Tibial nerve (tissue), 4 donors: ENCODE measurements at places on chromosomes 12 and 14. TPM values are rescaled to one million over a fixed set of nuclear protein-coding genes. Genes with fewer than 3 reads are reported as not detected.

DNA sequence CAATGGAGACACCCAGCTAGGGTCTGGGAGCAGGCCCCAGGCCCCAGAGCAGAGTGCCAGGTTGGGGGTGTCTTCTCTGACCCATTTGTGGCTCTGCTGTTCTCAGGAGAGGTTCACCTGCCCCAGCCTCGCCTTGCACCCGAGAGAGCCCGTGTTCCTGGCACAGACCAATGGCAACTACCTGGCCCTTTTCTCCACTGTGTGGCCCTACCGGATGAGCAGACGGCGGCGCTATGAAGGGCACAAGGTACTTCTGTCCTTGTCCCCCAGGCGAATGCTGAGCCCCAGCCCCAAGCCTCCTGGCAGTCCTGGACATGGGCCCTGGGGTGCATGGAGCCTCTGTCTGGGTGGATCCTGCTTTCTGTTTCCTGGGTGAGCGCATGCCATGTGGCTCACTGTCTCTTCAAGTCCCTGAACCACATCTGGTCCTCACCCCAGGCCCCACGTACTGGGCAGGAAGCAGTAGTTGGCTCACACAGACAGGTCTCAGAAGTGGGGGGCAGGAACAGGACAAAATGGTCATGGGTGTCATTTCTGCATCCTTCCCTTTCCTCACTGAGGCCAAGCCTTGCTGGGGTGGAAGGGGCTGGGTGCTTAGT, 58.2 kb downstream of the BEGAIN start:
- no peak overlapping the region for H3K27ac ChIP-seq

GRCh38 chr12:116015525-116015924, 262.0 kb downstream of the MED13L start:
- no peaks in the 10 kb centered on the region for H3K36me3 ChIP-seq
- H3K4me3 ChIP-seq, result no peak overlapping the region
- no peaks in the 10 kb centered on the region for H3K4me1 ChIP-seq
- H3K27ac ChIP-seq, result no peak overlapping the region
- H3K27me3 ChIP-seq, result no peaks in the 10 kb centered on the region
- no peak for DNase-seq

MORN3 gene
- not detected for total RNA-seq

DNA sequence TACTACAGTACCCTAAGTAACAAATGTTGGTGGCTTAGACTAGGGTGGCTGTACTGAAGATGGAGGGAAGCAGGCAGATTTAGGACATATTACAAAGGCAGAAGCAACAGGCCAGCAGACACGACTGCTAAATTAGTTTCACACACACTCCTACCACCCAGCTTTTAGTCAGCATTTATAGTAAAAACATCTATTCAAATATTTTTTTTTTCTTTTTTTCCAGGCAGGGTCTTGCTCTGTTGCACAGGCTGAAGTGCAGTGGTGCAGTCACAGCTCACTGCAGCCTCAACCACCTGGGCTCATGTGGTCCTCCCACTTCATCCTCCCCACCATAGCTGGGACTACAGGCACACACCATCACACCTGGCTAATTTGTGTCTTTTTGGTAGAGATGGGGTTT, 72.9 kb downstream of the CDK17 start:
- no peaks in the 10 kb centered on the region for H3K27me3 ChIP-seq
- no peak overlapping the region for H3K27ac ChIP-seq
- H3K4me1 ChIP-seq, result no peaks in the 10 kb centered on the region
- no peaks in the 10 kb centered on the region for H3K36me3 ChIP-seq
- DNase-seq, result no peak

- no peak for DNase-seq
- H3K27me3 ChIP-seq, result no peaks in the 10 kb centered on the region
Observed at GRCh38 chr14:77897374-77897773, 97.5 kb downstream of the ADCK1 start.

- H3K4me3 ChIP-seq, result no peak overlapping the region
- H3K27ac ChIP-seq, result peak overlapping the region; percentile 40
- no peak for DNase-seq
- H3K27me3 ChIP-seq, result no peaks in the 10 kb centered on the region
- H3K36me3 ChIP-seq, result no peaks in the 10 kb centered on the region
- H3K4me1 ChIP-seq, result peaks cover 27% of the 10 kb centered on the region
Observed at GRCh38 chr14:55126932-55127459, 2.1 kb upstream of the LGALS3 start.

SUSD6 gene
- 59.6 TPM for total RNA-seq

DNA sequence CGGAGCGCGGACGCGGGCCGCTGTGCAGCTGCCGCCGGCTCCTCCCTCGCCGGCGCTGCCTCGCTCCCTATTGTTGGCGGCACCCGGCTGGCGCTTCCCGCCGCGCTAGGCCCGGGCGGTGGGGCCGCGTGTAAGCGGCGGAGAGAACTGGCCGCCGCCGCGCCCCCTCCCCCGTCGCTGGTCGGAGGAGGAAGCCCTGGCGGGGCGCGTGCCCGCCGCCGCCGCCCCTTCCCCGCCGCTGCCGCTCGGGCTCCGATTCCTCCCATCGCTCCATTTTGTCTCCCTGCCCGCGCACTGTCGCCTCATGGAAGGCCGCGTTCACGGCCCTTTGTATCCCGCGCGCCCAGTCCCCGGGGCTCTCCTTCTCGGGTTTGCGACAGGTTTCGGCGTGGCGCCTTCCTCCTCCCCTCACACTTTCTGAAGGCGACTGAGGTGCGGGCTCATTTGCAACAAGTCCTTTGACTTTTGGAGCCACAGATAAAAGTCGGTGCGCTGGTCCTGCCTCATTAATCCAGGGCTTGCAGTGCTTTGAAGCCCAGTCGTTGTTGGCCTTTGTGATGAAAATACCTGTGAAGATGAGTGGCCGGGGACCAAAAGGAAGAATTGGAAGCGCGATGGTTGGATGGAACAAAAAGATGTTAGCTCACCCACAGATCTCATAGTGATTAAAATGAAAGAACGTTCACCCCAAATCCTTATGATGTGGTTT, 707 bp downstream of the CPSF6 start:
- peak overlapping the region; percentile 90 for H3K27ac ChIP-seq
- H3K4me3 ChIP-seq, result peak overlapping the region; percentile 92
- peaks cover 50% of the 10 kb centered on the region for H3K4me1 ChIP-seq
- H3K27me3 ChIP-seq, result no peaks in the 10 kb centered on the region
- no peaks in the 10 kb centered on the region for H3K36me3 ChIP-seq

GRCh38 chr12:131853832-131854797, 25.9 kb downstream of the MMP17 start:
- peaks cover 17% of the 10 kb centered on the region for H3K27me3 ChIP-seq
- H3K4me1 ChIP-seq, result no peaks in the 10 kb centered on the region
- no peak overlapping the region for H3K27ac ChIP-seq
- H3K36me3 ChIP-seq, result no peaks in the 10 kb centered on the region

- H3K4me3 ChIP-seq, result no peak overlapping the region
- H3K27ac ChIP-seq, result no peak overlapping the region
- H3K36me3 ChIP-seq, result no peaks in the 10 kb centered on the region
- H3K27me3 ChIP-seq, result no peaks in the 10 kb centered on the region
Observed at GRCh38 chr12:113823016-113823415, 143.1 kb downstream of the RBM19 start.

SPRING1 gene
- total RNA-seq, result 13.9 TPM

DNA sequence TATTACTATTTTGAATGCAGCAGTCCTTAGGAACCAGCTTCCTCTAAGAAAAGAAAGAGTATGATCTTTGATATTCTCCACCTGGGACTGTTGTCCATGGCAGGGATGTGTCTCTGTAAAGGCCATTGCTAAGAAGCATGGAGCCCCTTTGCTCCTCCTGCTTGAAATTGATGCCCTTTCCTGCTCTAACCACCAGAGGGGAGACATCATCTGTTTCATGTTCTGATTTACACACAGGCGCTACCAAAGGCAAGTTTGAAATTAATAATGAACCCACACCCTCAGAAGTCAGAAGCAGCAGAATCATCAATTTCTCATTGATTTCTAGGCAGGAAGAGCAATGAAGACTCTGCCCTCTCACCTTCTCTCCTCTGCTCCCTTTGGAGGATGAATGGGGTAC, 253.8 kb downstream of the RMST start:
- no peaks in the 10 kb centered on the region for H3K27me3 ChIP-seq
- H3K27ac ChIP-seq, result no peak overlapping the region
- H3K4me3 ChIP-seq, result no peak overlapping the region
- no peaks in the 10 kb centered on the region for H3K36me3 ChIP-seq

- no peak overlapping the region for H3K27ac ChIP-seq
- no peak for DNase-seq
- no peaks in the 10 kb centered on the region for H3K27me3 ChIP-seq
- H3K4me1 ChIP-seq, result no peaks in the 10 kb centered on the region
Observed at GRCh38 chr14:60679566-60680258, 30.4 kb upstream of the SIX1 start.

- no peaks in the 10 kb centered on the region for H3K36me3 ChIP-seq
- H3K27ac ChIP-seq, result peak overlapping the region; percentile 95
- DNase-seq, result no peak
- H3K4me1 ChIP-seq, result peaks cover 9% of the 10 kb centered on the region
- no peaks in the 10 kb centered on the region for H3K27me3 ChIP-seq
- peak overlapping the region; percentile 68 for H3K4me3 ChIP-seq
Observed at GRCh38 chr14:101948666-101949216, 15.6 kb upstream of the DYNC1H1 start.

GRCh38 chr14:76917158-76917596, 91.0 kb downstream of the LRRC74A start:
- H3K36me3 ChIP-seq, result no peaks in the 10 kb centered on the region
- H3K27ac ChIP-seq, result peak overlapping the region; percentile 76
- H3K4me3 ChIP-seq, result no peak overlapping the region
- peaks cover 52% of the 10 kb centered on the region for H3K4me1 ChIP-seq
- no peaks in the 10 kb centered on the region for H3K27me3 ChIP-seq

- no peaks in the 10 kb centered on the region for H3K36me3 ChIP-seq
- H3K4me3 ChIP-seq, result peak overlapping the region; percentile 54
- peak; percentile 47 for DNase-seq
- H3K4me1 ChIP-seq, result peaks cover 31% of the 10 kb centered on the region
- H3K27me3 ChIP-seq, result no peaks in the 10 kb centered on the region
- peak overlapping the region; percentile 100 for H3K27ac ChIP-seq
Observed at GRCh38 chr12:45726603-45727300, 2.8 kb upstream of the ARID2 start.

POTEG gene
- total RNA-seq, result not detected

- no peaks in the 10 kb centered on the region for H3K36me3 ChIP-seq
- DNase-seq, result no peak
- no peaks in the 10 kb centered on the region for H3K4me1 ChIP-seq
- H3K27ac ChIP-seq, result no peak overlapping the region
- H3K27me3 ChIP-seq, result no peaks in the 10 kb centered on the region
Observed at GRCh38 chr12:79020106-79020505, 155.5 kb downstream of the SYT1 start.

DNA sequence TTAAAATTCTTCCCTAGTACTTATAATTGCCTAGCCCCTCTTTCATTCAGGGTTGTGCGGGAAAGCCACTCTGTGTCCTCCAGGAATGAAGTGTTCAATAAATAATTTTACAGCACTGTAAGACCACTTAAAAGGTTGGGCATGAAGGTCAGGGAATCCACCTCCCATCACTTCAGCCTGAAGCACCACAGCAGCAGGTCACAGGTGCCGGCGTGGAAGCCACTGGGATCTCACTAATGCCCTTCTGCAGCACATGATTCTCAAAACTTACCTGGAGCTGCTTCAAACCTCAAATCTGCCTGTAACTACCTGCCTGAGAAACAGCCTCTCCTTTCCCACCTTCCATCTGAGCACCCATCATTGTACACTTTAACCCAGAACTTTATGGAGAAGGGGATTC, 159.5 kb downstream of the ANO4 start:
- H3K27me3 ChIP-seq, result no peaks in the 10 kb centered on the region
- no peak overlapping the region for H3K4me3 ChIP-seq
- no peak for DNase-seq
- H3K36me3 ChIP-seq, result no peaks in the 10 kb centered on the region
- H3K27ac ChIP-seq, result no peak overlapping the region

KRT1 gene
- not detected for total RNA-seq

KRT83 gene
- total RNA-seq, result not detected

DNA sequence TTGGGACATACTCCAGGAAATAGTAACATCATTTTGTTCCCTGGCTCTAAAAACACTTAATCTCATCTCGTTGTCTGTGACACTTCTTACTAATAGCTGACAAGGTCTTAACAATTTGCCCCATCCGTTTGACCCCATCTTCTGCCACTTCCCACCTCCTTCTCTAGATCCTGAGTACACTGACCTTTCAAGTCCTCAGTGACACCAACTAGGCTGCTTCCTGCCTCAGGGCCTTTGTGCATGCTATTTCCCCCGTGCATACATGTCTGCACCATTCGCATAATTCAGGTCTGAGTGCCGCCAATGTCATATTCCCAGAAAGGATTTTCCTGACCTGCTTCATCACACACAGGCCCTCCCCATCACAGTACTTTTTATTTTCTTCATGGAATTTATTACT, 70.6 kb upstream of the CCND2 start:
- H3K4me3 ChIP-seq, result no peak overlapping the region
- H3K27ac ChIP-seq, result no peak overlapping the region
- no peak for DNase-seq

DNA sequence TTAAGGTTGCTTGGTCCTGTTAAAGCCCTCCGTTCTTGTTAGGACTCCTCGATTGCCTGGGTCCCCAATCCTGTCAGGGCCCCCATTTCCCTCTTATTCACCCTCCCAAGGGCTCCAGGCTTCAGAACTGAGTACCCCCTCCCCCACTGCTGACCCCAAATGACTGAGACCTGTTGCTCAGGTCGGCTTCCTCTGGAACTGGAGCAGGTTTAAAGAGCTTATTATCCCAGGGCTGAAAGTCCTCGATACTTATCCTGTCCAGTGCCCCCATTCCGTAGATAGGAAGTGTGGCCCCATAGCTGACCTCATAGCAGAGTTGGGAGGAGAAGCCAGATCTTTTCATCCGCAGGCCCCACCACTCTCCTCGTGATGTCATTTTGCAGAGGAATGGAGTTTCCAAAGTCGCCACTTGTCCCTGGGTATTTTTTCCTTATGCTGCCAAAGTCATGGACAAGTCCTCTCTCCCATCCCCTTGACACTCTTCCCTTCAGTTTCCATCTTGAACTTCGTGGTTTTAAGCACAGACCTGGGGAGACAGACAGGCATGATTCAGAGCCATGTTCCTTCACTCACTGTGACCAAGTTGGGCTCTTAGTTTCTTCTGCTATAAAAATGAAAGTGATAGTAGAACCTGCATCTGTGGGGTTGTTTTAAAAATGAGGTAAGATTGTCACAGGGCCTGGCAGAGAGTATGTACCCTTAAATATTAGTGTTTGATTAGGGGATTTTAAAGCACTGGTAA, 1.2 kb downstream of the USP30 start:
- peaks cover 19% of the 10 kb centered on the region for H3K36me3 ChIP-seq
- H3K27ac ChIP-seq, result peak overlapping the region; percentile 85
- peak overlapping the region; percentile 84 for H3K4me3 ChIP-seq
- no peaks in the 10 kb centered on the region for H3K27me3 ChIP-seq
- DNase-seq, result no peak
- peaks cover 11% of the 10 kb centered on the region for H3K4me1 ChIP-seq

- H3K36me3 ChIP-seq, result no peaks in the 10 kb centered on the region
- no peaks in the 10 kb centered on the region for H3K27me3 ChIP-seq
- no peak for DNase-seq
Observed at GRCh38 chr12:55467836-55468235, 2.1 kb downstream of the OR6C70 start.

B3GNT4 gene
- total RNA-seq, result not detected

DNA sequence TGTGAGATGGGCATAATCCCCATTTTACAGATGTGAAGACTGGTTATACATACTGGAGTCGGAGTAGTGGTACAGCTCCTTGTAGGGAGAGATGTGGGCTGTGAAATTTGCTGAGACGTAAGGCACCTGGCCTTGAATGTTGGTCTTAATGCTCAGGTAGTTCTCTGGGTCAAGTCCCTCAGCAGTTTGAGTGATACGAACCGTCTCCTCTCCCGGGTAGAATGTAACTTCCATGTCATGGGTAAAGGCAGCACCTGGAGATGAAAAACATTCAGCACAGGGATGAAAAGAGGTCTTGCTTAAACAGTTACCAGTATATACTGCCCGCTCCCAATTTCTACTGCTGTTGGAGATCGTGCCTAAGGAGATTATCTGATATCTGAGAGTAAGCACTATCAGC, 28.3 kb downstream of the NID2 start:
- H3K36me3 ChIP-seq, result no peaks in the 10 kb centered on the region
- no peak overlapping the region for H3K4me3 ChIP-seq
- H3K27me3 ChIP-seq, result no peaks in the 10 kb centered on the region
- no peak overlapping the region for H3K27ac ChIP-seq
